ENCODE measurements at places on chromosomes 5 and 9.

DNA sequence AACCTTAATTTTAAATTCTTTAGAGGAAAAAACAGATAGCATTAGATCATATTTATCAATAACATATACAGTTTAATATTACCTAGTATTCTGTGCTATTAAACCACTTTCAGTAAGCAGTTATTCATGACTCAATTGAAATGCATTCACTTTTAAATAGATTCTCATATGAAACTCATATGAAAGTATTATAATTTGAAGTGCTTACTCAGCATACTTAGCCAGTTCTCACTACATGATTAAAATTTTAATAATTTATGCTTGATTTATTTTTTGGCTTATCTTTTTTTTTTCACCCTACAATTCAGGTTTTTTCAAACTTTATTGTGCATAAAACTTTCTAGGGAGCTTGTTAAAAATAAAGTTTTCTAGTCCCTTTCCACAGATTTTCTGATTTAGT lies 694.9 kb upstream of the CDH9 start:
- no peak for DNase-seq

GRCh38 chr9:34956648-34957047 lies 1.4 kb upstream of the PHF24 start:
- DNase-seq = no peak

DNA sequence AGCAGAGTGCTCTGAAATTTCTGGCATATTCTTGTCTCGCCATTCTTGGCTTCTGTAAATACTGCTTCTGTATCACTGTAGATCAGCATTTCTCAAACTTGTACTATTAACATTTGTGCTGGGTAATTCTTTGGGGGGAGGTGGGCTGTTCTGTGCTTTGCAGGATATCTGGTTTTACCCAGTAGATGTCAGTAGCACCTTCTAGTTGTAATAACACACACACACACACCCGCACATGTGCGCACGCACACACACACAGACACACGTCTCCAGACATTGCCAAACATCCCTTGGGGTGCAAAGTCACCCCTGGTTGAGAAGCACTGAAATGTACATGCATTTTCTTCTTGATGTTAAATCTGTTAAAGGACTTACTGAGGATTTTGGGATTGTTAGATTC lies 304.1 kb downstream of the MAT2B start:
- DNase-seq = peak; percentile 45

DNA sequence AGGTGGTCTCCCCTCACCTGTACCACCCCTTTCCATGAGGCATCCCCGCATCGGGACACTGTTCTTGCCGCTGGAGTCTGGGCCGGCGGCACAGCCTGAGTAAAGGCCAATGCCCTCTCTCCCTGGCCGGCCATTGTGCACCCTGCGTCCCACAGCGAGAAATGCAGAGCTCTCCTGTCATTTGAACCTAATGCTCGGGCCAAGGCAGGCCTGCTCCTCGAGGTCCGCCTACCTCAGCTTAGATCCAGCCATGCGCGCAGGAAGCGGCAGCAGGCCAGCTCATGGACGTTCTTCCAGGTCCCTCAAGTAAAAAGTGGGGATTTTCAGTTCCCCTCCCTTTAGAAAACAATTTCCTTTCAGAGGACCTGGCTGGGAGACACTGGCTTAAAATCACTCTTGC lies 135.0 kb downstream of the HSD17B3 start:
- no peak for DNase-seq

DNA sequence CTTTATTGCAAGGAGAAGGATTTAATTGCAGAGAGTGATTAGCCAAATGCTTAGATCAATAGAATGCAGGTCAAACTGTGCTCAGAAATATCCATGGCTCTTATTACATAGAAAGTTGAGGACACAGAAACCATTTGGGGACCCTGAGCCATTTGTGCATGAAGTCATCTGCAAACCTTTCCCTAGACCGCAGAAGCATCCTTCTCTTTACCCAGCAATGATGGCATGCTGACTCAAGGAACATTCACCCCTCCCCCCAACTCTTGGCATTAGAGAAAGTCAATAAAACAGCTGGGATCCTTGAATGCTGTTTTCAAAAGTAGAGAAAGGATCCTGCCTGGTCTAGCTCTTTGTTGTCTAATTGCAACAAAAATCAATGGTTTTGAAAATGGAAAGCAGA lies 73.5 kb downstream of the PPP2R2B start:
- no peak for DNase-seq

DNA sequence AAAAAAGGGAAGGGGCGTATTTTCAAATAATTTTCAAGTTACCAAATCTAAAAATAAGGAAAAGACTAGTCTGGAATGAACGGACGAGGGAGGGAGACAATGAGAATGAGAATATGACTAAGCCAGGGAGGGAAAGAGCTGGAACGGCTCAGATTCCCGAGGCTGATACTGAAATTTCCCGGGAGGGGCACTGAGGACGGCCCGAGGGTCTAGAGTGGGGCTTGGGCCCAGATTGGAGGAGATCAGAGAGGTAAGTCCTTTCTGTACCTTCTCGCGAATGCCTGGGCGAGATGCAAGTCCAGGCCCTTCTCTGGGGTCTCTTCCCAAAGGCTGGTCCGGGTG lies 3.4 kb upstream of the CCIN start:
- DNase-seq = peak; percentile 45

- peak; percentile 57 for DNase-seq
These were observed 62.5 kb downstream of the GIN1 start for GRCh38 chr5:103057208-103058130.

DNA sequence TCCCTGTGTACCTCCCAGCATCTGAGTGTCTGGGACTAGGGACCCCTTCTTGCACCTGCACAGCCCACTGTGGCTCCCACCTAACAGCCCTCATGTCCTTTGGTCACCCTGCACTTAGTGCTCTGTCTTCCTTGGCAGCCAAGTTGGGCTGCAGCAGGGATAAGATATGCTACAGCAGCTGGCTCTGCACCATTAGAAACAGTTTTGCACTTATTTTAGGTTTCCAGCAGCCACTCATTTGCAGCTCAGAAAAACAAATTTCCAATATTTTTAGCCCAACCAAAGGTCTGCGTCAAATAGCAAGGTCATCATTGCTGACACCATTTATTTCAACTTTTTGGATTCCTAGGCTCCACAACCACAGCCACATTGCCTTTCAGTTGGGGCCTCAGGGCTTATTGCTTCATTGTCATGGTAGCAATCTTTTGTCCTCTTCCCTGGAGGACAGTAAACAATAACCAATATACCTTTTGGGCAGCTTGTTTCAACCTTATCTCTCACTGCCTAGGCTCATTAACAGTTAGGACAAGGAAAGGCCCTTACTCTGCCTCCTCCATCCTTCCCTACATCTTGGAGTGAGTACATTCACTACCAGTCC lies 263.9 kb downstream of the COX7C start:
- DNase-seq = no peak

- no peak for DNase-seq
These were observed 8.9 kb downstream of the SMIM23 start for GRCh38 chr5:171794470-171794960.

- DNase-seq = no peak
These were observed 13.7 kb downstream of the HSPA4 start for GRCh38 chr5:133065471-133065870.

DNA sequence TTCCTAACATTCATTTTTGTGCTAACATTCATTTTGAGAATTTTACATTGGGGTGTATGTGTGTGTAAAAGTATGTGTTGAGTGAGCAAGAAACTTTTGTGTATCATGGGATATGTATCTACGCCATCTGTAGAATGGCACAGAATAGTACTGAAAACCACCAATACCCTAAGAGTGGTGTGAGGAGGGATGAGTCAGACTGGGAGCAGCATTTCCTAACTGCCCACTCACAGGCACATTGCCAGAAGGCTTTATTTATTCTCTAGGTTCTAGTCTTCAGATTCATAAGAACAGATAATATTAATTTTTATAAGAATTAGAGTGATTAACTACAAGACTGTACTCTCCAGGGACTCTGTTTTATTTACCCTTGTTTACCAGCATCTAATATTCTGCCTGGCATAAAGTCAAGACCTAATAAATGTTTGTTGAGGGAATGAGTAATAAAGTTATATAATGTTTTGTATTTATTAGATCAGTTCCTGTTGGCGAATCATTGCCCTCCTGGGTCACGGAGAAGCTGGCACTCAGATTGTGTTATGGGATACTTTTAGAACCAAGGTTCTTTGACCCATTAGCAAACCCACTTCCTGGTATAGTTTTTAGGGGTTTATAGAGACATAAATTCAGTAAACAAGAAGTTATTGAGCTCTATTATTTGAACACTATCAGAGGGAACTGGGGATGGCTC lies 159.1 kb upstream of the PPP2R2B start:
- peak; percentile 20 for DNase-seq

- no peak for DNase-seq
These were observed 245.2 kb upstream of the IRX2 start for GRCh38 chr5:2996687-2997086.
